Left cardiac atrium (tissue), 4 donors: ENCODE measurements at places on chromosomes 2 and 18. TPM values are rescaled to one million over a fixed set of nuclear protein-coding genes. Genes with fewer than 3 reads are reported as not detected.

GRCh38 chr2:190250421-190250820 lies 69.2 kb downstream of the HIBCH start:
- DNase-seq = no peak

ZSWIM2 gene
- total RNA-seq = not detected

GRCh38 chr2:172098287-172098649 lies 4.4 kb downstream of the DLX2 start:
- DNase-seq = no peak

GAL3ST2 gene
- not detected for total RNA-seq

- DNase-seq = no peak
Observed at GRCh38 chr18:48827291-48828193, 123.2 kb downstream of the SMAD7 start.
